ENCODE measurements at places on chromosomes 2 and 18.

- DNase-seq, result no peak
These were observed 337.5 kb downstream of the GULP1 start for GRCh38 chr2:188628989-188629752.

GRCh38 chr2:71934595-71935261 lies 212.9 kb downstream of the CYP26B1 start:
- DNase-seq, result peak; percentile 59

GRCh38 chr2:30716123-30716900 lies 90.9 kb downstream of the CAPN13 start:
- DNase-seq, result no peak

DNA sequence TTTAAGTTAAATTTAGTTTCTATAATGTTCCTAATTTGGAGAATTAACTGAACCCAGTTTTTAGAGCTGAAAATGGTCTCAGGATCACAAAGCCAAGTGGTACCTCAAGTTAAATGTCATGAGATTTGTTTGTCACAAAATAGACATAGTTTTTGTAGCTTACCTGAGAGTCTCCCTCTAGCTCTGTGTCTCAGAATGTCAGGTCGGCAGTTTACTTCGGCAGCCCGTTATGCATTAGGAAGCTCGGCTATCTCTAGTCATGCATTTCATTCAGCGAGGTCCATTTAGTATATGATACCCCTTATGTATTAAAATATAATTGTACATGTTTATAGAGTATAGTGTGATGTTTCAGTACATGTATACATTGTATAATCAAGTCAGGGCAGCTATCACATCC lies 155.6 kb downstream of the EML6 start:
- no peak for DNase-seq

DNA sequence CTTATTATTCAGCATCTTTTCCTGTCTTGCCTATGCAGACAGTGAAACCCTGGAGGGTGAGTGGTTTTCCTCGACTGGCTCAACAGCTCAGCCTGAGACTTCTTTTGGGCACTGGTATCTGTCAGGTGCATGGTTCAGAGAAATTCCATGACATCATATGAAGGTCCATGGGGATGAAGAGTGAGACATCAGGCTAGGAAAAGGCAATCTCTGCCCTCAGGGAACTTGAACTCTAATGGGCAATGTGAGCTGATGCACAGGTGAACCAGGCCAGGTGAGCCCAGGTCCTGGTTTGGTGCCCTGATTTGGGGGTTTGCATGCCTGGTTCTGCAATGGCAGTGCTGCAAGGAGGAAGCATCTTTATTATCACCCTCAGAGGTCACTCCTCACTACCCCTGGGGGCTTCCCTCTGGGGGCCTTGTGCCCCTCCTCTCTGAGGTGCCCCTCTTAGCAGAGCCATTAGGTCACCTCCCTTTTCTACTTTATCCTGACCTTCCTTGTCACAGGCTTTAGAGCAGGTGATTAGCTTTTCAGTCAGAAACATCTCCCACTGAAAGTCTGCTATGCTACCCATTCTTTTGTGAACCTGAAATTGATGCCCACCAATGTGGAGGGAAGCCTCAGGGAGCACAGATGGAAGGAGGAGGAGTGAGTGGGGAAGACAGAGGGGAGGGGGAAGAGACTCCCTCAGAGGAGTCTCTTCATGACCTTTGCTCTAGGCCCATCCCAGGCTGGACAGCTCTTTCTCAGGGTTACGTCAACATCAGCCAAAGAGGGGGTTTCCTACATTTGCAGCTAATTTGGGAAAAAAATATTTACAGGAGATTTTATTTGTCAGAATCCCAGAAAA lies 47.3 kb downstream of the MERTK start:
- no peak for DNase-seq

- no peak for DNase-seq
These were observed 54.2 kb downstream of the COMMD1 start for GRCh38 chr2:61959381-61960293.
